Astrocyte of the hippocampus (primary cell): ENCODE measurements at places on chromosomes 12 and 14.
A peak's percentile ranks its signal among the peaks of the same experiment; 100 is the strongest.

DNA sequence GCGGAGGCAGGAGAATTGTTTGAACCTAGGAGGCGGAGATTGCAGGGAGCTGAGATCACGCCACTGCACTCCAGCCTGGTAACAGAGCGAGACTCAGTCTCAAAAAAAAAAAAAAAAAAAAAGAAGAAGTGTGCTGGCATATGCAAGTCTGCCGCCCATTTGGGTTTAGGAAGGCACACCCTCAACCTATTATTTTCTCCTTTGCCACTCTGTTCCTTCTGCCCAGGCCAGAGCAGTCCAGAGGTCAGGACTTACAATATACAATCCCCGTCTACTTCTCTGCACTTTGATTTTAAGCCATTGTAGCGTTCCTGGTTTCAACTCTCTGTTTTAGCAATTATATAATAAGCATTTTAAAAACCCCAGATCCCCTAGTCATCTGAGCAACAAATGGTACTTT lies 39.8 kb downstream of the CATSPERB start:
- no peak for DNase-seq

- DNase-seq, result no peak
These were observed 84.1 kb downstream of the IFNG start for GRCh38 chr12:68075416-68075815.

GRCh38 chr12:13390381-13390861 lies 193.9 kb downstream of the EMP1 start:
- peak; percentile 98 for DNase-seq

DNA sequence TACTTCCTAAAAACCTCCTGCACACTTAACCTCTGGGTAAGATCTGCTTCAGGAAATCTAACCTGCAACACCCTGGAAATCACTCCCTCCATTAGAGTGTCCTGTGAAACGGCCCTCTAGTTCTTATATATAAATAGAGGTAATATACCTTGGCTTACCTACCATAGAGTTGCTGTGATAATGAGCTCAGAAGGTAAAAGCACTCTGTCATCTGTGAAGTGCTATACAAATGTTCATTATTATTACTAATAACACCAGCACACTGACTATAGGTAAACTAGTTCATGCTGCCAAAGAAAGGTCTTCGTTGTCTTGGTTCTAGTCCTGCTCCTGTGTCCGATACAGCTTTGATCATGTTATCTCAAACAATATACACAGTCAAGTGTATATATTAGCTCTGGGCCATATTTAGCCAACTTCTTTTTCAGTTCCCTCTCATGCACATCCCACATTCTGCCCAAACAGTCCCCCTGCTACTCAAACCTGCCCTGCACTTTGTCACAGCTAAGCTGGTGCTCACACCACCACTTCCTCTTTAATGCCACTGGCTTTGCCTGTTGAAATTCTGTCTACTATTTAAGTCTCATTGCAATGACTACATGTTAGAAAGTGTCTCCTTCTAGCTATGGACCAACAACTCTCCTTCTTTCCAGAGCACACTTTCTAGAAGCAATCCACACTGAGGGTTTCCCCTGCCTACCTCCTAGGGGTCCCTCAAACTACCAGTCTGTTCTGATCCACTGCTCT lies 5.1 kb downstream of the E2F7 start:
- no peak for DNase-seq

DNA sequence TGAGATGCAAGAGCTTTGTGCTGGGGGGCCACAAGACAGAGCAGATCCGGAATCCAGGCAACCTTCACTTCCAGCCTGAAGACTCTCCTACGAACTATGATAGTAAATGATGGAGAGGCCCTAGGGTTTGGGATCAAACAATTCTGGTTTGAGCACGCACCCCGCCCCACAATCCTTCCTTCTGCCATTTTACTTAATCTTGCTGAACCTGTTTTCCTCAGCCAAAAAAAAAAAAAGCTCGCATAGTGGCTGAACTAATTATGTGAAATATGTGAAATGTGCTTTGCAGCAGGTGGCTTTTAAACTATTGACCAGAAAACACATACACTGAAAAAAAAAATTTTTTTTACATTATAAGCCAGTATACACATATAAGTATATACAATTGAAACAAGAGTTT lies 667 bp upstream of the ITFG2 start:
- DNase-seq, result no peak

GRCh38 chr12:131915000-131915689 lies 13.9 kb upstream of the PUS1 start:
- DNase-seq, result no peak

GRCh38 chr14:52473557-52473956 lies 78.7 kb downstream of the TXNDC16 start:
- DNase-seq, result peak; percentile 62

DNA sequence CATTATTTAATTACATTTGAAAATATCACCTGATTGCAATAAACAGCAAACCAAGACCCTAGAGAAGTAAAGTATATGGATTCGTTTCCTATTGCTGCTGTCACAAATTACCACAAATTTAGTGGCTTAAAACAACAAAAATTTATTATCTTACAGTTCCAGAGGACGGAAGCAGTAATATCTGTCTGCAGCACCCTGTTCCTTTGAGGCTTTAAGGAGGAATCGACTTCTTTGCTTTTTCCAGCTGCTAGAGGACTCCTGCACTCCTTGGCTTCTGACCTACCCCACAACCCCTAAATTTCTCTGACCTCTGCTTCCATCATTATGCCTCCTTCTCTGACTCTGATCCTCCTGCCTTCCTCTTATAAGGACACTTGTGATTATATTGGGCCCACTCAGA lies 23.8 kb upstream of the PPM1A start:
- no peak for DNase-seq

DNA sequence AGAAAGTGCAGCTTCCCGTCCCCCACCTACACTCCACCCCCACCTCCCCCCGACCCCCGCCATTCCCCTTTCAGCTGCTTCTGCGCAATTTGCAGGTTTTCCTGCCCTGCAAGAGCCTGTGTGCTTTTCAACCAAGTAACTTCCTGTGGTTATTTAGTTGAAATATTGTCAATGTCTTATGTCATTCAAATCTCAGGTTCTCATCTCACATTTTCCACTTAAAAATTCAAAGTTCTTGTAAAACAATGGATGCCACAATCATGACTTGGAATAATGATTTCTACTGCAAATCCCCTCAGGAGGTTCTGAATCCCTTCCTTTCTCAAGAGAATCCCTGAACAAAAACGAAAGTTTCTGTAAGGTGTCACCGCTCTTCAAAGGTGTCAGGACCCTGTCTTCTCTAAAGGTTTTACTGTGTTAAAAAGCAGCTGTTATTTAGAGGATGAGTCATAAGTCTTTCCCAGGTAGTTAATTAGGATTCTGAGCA lies 31.6 kb downstream of the WBP11 start:
- DNase-seq, result no peak

GRCh38 chr12:81089412-81089811 lies 11.5 kb downstream of the ACSS3 start:
- no peak for DNase-seq

- no peak for DNase-seq
These were observed 1135.8 kb downstream of the BCL11B start for GRCh38 chr14:98136012-98136789.

DNA sequence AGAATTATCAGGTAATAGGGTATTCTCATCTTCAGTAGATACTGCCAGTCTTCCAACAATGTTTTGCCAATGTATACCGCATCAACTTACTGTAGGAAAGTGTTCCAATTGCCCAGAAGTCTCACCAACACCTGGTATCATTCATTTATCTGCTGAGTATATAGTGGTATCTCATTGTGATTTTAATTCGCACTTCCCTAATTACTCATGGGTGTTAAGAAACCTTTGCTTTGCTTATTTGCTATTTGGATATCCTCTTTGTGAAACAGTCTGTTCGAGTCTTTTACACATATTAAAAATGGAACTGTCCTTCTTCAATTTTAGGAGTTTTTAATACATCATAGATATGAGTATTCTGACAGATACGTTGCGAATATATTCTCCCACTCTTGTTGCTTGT lies 6.1 kb downstream of the TM7SF3 start:
- DNase-seq, result no peak

DNA sequence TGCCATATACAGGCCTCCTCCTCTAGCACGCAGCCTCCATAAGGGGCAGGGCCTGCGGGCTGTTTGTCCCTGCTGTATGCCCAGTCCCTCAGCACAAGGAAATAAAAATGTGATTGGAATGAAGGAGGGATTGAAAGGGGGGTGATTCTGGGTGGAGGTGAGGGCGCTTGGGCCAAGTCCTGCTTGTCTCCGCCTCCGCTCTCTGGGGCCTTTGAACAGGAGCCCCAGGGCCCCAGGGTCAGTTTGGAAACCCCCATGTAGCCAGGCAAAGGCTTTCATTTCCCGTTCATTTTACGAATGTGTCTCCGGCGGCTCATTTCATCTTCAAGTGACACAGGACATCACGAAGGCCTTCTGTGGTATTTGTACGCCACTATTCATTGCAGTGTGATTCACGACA lies 4.5 kb upstream of the CACNA2D4 start:
- DNase-seq, result peak; percentile 0

DNA sequence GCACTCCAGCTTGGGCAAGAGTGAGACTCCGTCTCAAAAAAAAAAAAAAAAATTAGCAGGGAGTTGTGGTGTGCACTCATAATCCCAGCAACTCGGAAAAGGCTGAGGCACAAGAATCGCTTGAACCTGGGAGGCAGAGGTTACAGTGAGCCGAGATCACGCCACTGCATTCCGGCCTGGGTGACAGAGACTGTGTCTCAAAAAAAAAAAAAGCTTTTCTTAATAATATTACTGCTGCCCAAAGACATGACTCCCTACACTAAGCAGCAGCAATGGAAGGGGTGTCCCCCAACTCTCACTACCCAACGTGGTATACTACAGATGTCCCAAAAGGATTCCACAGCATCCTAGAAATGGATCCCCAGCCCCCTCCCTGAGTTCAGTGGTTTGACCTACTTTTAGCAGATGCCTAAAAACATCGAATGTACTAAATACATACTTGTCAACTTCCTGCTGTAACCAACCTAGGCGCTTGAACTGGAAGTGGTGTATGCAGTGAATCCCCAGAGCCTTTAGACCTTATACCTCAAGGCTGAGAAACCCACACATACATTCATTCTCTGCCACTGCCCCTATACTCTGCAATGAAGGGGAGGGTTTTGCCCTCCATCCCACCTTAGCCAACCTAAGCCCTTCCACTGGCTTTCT lies 8.5 kb upstream of the FKBP11 start:
- DNase-seq, result no peak

DNA sequence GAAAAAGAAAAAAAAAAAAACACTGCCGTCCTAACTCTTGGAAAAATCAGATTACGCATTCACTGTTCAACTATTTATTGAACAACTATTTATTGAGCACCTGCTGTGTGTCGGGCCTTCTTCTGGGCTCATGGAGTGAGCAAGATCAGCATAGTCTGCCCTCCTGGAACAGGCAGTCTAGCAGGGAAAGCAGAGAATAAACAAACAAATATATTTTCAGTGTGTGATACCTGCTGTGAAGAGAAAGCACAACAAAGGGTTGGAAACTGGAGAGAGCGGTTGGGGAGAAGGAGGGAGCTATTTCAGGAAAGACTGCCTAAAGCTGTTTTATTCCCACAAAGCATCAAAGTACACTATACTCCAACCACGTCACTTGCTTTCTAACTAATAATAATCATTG lies 10.8 kb downstream of the PROX2 start:
- no peak for DNase-seq

- peak; percentile 82 for DNase-seq
These were observed 43.7 kb downstream of the KDM2B start for GRCh38 chr12:121536899-121537813.

DNA sequence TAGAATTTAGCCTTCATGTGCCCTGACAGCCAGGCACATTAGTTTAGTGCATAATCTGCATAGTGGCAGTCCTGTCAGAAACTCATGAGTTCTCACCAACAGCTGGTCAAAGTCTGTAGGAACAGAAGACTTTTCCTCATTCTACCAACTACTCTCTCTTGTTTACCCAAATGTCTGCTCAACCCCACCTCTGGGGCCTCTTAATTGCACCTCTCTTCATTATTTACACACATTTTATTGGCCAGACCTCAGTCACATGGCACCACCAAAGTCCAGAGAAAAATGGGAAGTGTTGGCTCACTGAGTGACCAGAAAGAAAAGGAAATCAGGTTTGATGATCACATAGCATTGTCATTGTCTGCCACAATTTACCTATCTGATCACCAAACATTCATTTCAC lies 114.6 kb upstream of the PLXNC1 start:
- DNase-seq, result no peak

DNA sequence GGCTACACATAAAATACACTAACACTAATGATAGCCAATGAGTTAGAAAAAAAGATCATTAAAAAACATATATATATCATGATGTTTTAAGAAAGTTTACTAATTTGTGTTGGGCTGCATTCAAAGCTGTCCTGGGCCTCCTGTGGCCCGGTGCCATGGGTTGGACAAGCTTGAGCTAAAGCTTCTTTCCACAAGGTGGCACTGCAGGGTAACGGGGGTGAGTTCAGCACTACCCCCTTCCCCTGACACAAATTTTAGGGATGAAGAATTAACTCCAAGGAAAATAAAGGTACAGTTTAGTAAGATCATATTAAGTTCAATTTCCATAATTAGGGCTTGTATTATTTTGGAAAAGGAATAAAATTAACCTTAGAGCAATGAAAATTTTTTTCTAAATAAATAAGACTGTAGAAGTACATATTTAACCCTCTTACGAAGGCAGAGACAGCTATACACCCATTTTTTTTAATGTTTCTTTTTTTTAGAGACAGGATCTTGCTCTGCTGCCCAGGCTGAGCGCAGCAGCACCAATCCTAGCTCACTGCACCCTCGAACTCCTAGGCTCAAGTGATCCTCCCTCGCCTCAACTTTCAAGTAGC lies 38.9 kb downstream of the PPP1R13B start:
- peak; percentile 87 for DNase-seq

DNA sequence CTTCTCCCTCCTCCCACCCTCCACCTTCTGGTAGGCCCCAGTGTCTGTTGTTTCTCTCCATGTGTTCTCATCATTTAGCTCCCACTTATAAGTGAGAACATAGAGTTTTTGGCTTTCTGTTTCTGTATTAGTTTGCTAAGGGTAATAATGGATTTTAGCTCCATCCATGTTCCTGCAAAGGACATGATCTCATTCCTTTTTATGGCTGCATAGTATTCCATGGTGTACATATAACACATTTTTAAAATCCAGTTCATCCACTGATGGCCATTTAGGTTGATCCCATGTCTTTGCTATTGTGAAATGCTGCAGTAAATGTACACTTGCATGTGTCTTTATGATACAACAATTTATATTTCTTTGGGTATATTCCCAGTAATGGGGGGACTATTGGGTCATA lies 96.1 kb downstream of the CCDC91 start:
- DNase-seq, result no peak

- no peak for DNase-seq
These were observed 14.6 kb upstream of the ARID4A start for GRCh38 chr14:58283730-58284129.

- peak; percentile 86 for DNase-seq
These were observed 23.6 kb upstream of the KCNH3 start for GRCh38 chr12:49515266-49515665.
